ENCODE measurements at places on chromosomes 2 and 18.

DNA sequence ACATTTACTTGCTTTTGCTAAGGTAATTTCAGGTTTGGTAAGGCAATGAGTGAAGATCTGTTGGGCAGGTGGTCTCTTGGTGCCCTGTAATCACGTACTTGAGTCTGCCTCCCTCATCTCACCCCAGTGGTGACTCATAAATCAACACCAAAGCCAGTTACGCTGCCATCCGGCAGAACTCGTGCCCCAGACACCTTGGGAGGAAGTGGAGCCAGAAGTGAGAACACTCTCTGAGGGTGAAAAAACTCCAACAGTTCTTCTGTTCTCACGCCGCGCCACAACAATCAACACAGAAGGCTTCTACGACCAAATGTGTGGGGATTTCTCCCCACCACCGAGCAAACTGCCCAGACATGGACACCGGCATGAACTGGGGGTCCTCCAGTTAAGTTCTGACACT is 206.2 kb downstream of the ARL4C start:
- no peaks in the 10 kb centered on the region for H3K4me1 ChIP-seq
- H3K27ac ChIP-seq: no peak overlapping the region
- DNase-seq: no peak
- no peak overlapping the region for H3K4me3 ChIP-seq
- H3K27me3 ChIP-seq: no peaks in the 10 kb centered on the region
- H3K36me3 ChIP-seq: no peaks in the 10 kb centered on the region

- no peak for DNase-seq
- H3K27me3 ChIP-seq: no peaks in the 10 kb centered on the region
- no peaks in the 10 kb centered on the region for H3K36me3 ChIP-seq
- no peaks in the 10 kb centered on the region for H3K4me1 ChIP-seq
Measured at GRCh38 chr2:29687121-29687520, 234.3 kb downstream of the ALK start.

DNA sequence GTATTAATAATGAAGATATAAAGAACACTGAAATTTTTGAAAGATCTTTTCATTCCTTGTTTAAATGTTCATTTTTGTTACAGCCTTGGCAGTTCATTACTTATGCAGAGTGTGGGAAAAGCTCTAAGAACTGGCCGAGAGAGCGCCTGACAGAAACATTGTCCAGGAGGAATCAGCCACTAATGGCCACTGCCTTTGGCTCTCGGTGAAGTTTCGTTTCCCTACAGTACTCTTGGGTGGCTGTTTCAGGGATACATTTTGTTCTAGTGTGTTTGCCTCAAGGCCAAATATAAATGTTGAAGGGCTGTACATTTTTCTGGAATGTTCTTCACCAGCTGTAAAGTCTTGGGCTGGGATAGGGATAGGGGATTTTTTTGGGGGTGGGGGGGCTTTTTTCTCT is 10.7 kb downstream of the SPTBN1 start:
- no peaks in the 10 kb centered on the region for H3K36me3 ChIP-seq
- H3K27ac ChIP-seq: no peak overlapping the region
- H3K4me3 ChIP-seq: no peak overlapping the region
- H3K27me3 ChIP-seq: no peaks in the 10 kb centered on the region

GRCh38 chr2:4370422-4371090 is 667.2 kb downstream of the DCDC2C start:
- no peak overlapping the region for H3K27ac ChIP-seq
- peaks cover under 1% of the 10 kb centered on the region for H3K36me3 ChIP-seq
- no peak for DNase-seq
- H3K4me1 ChIP-seq: no peaks in the 10 kb centered on the region
- no peak overlapping the region for H3K4me3 ChIP-seq

DNA sequence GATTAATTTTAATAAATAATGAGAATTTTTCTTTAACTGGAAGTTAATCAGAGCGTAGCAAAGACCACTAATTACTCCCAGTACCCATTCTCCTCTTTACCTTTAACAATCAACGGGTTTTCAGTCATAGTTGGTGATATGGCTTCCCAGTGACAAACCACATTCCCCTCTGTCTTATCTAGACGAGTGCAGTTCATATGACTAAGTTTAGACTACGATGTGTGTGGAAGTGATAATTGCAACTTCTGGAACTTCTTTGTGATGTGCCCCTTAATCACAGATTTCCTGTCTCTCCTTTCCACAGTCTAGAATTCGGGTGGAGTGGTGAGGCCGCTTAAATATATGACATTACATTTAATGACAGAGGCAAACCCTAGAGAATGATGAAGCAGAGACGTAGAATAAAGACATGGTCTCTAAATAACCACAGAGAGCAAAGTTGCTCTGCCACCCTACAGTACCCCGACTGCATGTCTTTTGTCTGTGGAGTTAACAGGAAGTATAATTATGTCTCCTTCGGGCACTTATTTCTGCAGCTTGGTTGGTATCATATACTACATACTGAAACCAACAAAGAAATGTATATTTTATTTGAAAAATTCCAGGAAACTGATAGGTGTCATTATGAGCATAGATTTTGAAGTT is 693.3 kb upstream of the CDH7 start:
- no peaks in the 10 kb centered on the region for H3K4me1 ChIP-seq
- no peak for DNase-seq
- no peak overlapping the region for H3K27ac ChIP-seq
- no peak overlapping the region for H3K4me3 ChIP-seq
- H3K27me3 ChIP-seq: no peaks in the 10 kb centered on the region

- H3K27ac ChIP-seq: no peak overlapping the region
- no peaks in the 10 kb centered on the region for H3K36me3 ChIP-seq
- no peaks in the 10 kb centered on the region for H3K27me3 ChIP-seq
Measured at GRCh38 chr18:43276491-43276890, 799 bp downstream of the SYT4 start.

- no peak overlapping the region for H3K4me3 ChIP-seq
- no peak overlapping the region for H3K27ac ChIP-seq
- H3K36me3 ChIP-seq: peaks cover 6% of the 10 kb centered on the region
Measured at GRCh38 chr2:101076581-101076980, 74.5 kb downstream of the RPL31 start.

DNA sequence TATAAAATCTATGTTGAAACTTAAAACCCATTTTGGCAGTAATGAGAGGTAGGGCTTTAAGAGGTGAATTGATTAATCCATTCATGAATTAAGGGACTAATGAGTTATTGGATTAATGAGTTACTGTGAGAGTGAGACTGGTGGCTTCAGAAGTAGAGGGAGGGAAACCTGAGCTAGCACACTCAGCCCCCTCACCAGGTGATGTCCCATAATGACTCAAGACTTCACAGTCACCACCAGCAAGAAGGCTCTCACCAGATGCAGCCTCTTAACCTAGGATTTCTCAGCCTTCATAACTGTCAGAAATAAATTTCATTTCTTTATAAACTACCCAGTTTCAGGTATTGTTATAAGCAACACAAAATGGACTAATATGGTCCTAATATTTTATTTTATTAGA is 621.7 kb upstream of the ACVR2A start:
- no peak overlapping the region for H3K4me3 ChIP-seq
- no peaks in the 10 kb centered on the region for H3K27me3 ChIP-seq
- H3K36me3 ChIP-seq: no peaks in the 10 kb centered on the region
- no peak for DNase-seq
- H3K27ac ChIP-seq: no peak overlapping the region

DNA sequence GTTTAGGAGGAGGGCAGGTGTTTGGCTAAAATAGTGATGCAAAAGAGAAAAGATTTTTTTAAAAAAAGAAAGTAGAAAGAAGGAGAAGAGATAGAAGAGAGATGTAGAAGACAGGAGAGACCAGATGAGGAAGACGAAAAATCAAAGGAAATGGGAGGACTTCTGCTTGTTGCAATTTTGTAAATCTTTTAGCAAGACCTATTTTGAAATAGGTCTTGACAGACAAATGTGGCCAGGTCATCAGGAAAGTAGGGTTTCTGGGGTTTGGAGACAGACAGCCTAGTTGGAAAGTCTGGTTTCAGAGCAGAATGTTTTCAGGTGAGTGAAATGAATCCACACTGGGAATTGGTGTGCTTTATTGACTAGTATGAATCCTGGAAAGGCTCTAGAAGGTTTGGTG is 104.5 kb upstream of the CAVIN2 start:
- DNase-seq: no peak
- H3K36me3 ChIP-seq: no peaks in the 10 kb centered on the region
- no peak overlapping the region for H3K27ac ChIP-seq
- no peaks in the 10 kb centered on the region for H3K27me3 ChIP-seq

DNA sequence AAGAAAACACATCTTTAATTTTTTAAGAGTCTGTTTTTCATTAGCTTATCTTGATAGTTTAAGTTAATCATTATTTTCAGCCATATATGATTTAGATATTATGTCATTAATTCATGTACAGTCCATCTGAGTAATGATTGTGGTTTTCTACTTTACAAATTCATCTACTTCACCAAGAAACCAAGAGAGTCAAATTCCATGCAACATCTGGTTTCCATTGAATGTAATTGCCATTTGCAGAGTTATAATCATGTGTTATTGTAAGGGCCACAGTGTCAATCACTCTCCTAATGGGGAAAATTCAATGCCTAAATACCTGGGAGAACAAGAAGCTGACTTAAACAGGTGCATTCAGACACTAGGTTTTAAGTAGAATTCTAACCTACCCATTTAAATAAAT is 217.2 kb upstream of the OSR1 start:
- H3K4me1 ChIP-seq: 0 out of 2 replicates have a peak, but pooled peaks cover 4% of the 10 kb centered on the region
- no peaks in the 10 kb centered on the region for H3K27me3 ChIP-seq
- DNase-seq: no peak
- H3K4me3 ChIP-seq: no peak overlapping the region
- H3K36me3 ChIP-seq: no peaks in the 10 kb centered on the region

DNA sequence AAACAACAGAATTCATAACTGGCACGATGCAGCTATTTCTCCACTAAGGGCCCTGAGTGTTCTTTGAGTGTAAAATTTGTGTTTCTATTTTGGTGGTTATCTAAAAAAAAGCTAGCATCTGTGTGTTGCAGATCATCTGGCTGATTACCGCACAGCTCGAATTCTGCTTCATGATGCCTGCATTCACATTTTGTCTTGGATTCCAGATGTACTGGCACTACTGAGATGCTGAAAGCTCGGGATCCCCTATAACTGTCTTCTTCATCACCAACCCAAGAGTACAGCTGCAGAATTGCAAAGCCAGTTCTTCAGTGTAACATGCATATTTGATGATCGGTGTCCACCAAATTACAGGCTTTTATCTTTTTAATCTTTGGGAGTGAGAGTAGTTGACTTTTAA is 51.6 kb upstream of the ZNF532 start:
- H3K4me3 ChIP-seq: no peak overlapping the region
- H3K27ac ChIP-seq: no peak overlapping the region
- H3K4me1 ChIP-seq: peaks cover 22% of the 10 kb centered on the region

DNA sequence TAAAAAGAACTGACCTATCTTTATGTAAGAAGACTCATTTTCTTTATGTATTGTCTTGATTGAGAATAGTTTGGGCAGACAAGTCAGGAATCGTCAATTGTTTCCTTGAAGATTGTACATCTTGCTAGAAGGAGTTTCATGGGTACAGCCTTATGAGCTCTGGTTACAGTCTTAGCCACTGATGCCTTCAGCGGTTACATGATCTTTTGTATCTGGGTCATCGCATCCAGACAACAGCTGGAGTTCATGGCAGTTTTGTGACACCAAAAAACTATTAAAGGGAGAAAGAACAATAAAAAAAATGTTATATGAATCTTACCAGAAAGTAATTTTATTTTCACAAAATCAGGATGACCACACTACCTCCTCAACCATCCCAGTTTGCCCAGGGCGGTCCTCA is 520.5 kb upstream of the CDH7 start:
- H3K4me3 ChIP-seq: no peak overlapping the region
- H3K27ac ChIP-seq: no peak overlapping the region
- H3K36me3 ChIP-seq: no peaks in the 10 kb centered on the region
- DNase-seq: no peak

- peaks cover 14% of the 10 kb centered on the region for H3K4me1 ChIP-seq
- DNase-seq: no peak
- no peaks in the 10 kb centered on the region for H3K36me3 ChIP-seq
- H3K4me3 ChIP-seq: no peak overlapping the region
- no peak overlapping the region for H3K27ac ChIP-seq
Measured at GRCh38 chr2:207394203-207394781, 135.5 kb upstream of the CREB1 start.

DNA sequence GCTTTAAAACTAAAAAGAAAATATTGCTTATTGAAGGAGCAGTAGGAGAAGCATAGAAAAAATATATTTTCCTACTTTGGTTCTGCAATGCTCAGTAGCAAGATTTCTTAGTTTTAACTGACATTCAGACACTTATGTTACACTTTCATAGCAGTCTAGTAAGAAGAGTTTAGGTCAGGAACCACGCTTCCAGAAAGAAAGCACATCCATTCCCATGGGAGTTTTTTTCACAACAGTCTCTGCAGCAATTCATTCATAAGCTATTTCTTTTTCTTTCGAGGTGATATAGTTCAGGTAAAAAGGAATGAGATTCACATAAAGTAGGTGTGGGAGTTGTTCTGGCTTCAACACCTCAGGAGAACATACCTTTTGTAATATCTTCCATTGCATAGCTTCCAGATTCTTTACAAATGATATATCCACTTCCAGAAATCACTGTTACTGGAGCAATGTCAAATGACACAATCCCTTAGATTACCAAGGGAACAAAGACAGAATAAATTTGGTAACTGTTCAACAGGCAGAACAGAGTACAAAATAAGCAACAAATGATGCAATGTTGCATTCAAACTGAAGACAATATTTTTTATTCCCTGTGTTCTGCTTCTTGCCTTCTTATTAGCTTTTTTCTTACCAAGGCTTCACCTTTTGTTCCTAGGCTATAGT is 95.2 kb upstream of the GULP1 start:
- H3K36me3 ChIP-seq: no peaks in the 10 kb centered on the region
- no peak overlapping the region for H3K4me3 ChIP-seq
- H3K27me3 ChIP-seq: no peaks in the 10 kb centered on the region
- no peak overlapping the region for H3K27ac ChIP-seq

- no peaks in the 10 kb centered on the region for H3K27me3 ChIP-seq
- H3K4me1 ChIP-seq: no peaks in the 10 kb centered on the region
- H3K36me3 ChIP-seq: no peaks in the 10 kb centered on the region
Measured at GRCh38 chr2:21804151-21804550, 680.4 kb downstream of the TDRD15 start.

GRCh38 chr18:44495151-44495550 is 185.5 kb upstream of the SETBP1 start:
- H3K27me3 ChIP-seq: no peaks in the 10 kb centered on the region
- no peak overlapping the region for H3K4me3 ChIP-seq
- no peak overlapping the region for H3K27ac ChIP-seq
- no peak for DNase-seq
- H3K4me1 ChIP-seq: no peaks in the 10 kb centered on the region

DNA sequence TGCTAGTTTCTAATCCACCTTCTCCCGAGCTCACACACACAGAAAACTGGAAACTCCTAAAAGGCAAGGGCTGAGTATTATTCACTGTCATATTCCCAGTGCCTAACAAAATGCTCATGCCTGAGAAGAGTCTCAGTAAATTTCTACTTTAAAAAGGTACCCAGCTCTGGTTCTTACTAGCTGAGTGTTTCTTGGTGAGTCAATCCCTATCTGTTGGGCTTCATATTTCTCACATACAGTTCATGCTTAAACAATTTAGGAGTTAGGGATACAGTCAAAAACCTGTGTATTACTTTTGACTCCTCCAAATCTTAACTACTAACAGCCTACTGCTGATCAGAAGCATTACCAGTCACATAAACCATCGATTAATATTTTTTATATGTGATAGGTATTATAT is 204.9 kb downstream of the EN1 start:
- H3K27ac ChIP-seq: no peak overlapping the region
- no peak for DNase-seq
- no peak overlapping the region for H3K4me3 ChIP-seq
- peaks cover 16% of the 10 kb centered on the region for H3K4me1 ChIP-seq
- no peaks in the 10 kb centered on the region for H3K27me3 ChIP-seq
